ENCODE measurements at places on chromosomes 13 and 19. TPM values are rescaled to one million over a fixed set of nuclear protein-coding genes. Genes with fewer than 3 reads are reported as not detected.

The ZNF45 gene
- 10.8 TPM for total RNA-seq

The SLITRK5 gene
- not detected for total RNA-seq

The RGS9BP gene
- total RNA-seq, result not detected

The GJB2 gene
- 1.5 TPM for total RNA-seq

The PPP1R37 gene
- total RNA-seq, result 18.3 TPM

The C19orf18 gene
- not detected for total RNA-seq

Measured in activated naive CD4-positive, alpha-beta T cell treated with anti-CD3 and anti-CD28 coated beads, Interleukin-2, amount 50 U/mL, for 72 hours (primary cell).